ENCODE measurements at places on chromosomes 4 and X.

DNA sequence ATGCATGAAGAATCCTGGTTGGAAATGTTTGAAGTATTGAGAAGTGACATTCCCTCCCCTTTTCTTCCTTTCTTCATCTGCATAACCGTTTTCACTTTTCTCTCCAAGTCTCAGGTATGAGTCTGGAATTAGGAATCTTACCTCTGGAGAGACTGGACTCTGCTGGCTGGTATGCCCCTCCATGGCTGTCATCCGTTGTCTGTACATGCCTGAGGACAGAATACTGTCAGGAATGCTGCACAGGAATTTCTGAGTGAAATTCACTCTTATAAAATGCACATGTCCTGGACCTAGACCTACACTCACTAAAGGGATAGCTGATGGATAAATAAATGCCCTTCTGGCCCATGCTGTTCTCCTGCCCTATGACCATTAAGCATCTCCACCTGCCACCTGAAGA is 179.5 kb downstream of the MSN start:
- no peak for DNase-seq

GRCh38 chr4:101037938-101038413 is 309.4 kb downstream of the PPP3CA start:
- DNase-seq: no peak

DNA sequence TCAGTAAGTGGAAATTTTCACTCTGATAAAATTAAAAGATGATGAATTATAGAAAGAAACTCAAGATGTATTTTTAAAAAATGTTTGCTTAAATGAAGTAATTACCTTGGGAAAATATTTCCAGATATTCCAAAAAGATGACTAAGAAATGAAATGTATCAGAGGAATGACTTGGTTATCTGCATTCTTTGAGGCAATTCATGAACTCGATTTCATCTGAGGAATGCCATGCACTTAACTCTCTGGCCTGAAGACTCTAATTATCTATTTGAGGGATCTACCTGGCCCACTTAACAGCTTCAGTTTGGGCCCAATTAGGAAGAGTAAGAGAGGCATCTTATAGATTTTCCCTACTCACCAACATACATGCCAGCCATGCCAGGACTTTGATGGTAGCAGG is 182.3 kb downstream of the INPP4B start:
- no peak for DNase-seq

DNA sequence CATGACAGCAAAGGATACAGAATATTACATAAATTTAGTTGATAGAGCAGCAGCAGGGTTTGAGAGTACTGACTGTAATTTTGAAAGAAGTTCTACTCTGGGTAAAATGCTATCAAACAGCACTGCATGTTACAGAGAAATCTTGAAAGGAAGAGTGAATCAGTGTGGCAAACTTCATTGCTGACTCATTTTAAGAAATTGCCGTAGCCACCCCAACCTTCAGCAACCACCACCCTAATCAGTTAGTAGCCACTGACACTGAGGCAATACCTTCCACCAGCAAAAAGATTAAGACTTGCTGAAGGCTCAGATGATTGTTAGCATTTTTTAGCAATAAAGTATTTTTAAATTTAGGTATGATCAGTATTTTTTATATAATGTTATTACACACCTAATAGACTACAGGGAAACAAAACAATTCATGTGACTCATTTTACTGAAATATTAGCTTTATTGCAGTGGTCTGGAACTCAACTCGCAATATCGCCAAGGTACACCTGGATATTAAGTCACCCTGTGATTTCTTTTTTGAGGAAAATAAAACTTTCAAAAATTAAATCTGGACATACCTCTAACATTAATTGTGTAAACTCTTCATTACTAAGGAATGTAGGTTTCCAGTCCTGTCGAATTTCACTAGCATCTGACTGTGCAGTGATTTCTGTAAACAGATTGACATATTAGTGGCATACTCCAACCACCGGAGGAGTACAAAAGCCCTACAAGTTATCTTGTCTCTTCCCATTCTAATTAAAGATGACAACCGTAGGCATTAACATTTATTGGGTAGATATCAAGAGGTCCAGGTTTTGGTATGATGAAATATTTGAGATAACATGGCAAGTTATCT is 71.1 kb downstream of the CLOCK start:
- DNase-seq: no peak

DNA sequence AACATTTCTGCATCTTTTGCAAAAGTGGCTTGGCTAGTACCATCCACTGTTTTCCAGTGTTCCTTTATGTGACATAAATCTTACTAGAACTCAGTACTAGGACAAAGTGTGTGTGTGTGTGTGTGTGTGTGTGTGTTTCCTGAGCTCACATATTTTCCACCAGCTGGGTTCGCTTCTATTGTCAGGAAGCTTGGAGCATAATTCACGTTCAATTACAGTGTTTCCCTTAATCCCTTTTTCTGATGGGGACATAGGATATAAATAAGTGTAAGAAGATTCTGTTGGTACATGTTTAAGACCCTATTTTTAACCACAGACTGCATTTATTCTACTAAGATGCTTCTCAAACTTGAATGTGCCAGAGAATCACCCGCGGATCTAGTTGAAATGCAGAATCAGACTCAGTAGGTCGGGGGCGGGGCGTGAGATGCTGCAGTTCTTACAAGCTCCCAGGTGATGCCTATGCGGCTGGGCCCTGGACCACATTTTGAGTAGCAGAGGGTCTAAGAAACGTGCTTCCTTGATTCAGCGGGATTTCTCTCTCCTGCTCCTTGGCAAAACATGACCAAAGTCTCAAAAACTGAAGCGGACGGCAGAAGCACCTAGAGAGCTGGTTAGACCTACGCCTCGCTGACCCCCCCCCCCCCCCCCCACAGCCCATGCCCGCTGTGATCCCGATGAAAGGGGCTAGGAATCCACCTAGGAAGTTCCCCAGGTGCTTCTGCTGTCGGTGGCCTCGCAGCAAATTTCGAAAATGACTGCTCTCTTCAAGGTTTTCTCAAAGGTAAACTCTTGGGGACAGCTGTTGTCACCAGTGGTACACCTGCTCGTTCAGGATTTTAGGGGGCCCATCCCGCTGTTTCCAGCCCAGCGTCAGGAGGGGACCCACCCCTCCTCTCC is 797 bp downstream of the CD99L2 start:
- DNase-seq: no peak

DNA sequence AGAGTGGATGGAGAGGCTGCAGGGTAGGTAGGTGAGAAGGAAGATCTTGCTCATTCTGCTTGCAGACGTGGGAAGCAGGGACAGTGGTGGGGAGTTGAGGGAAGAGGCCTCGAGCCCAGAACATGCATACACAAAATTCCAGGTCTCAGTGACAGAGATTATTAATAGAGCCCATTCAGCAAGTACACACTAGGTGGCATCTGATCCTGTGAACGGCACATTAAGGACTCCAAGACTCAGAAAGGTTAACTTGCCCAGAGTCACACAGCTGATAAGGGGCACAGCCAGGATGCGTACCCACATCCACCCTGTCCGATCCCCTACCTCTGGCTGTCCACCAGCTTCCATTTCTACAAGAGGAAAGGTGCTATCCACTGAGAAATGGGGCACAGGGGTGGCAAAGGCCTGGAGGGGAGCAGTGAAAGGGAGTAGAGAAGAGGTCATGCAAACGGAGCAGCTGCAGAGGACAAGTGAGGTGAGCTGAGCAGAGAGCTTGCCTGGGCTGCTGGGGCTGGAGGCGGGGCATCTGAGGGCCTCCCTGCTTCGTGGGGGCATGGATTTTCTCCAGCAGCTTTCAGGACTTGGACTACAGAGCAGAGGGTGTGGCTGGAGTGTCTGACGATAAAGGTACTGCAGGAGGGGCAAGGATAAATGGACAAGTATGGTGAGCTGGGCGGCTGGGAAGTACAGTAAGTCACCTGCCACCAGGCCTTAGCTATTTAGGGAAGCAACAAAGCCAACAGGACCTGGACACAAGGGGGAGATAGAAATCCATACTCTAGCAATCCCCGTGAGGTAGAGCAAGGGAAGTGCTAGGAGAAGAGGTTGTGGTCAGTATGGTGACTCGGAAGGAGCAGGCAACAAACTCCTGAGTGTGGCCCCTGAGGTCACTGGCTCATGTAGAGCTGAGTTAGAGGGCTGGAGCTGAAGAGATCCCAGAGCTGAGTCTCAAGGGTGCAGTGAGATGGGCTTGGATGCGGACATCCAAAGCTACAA is 11.2 kb downstream of the IDS start:
- DNase-seq: no peak

DNA sequence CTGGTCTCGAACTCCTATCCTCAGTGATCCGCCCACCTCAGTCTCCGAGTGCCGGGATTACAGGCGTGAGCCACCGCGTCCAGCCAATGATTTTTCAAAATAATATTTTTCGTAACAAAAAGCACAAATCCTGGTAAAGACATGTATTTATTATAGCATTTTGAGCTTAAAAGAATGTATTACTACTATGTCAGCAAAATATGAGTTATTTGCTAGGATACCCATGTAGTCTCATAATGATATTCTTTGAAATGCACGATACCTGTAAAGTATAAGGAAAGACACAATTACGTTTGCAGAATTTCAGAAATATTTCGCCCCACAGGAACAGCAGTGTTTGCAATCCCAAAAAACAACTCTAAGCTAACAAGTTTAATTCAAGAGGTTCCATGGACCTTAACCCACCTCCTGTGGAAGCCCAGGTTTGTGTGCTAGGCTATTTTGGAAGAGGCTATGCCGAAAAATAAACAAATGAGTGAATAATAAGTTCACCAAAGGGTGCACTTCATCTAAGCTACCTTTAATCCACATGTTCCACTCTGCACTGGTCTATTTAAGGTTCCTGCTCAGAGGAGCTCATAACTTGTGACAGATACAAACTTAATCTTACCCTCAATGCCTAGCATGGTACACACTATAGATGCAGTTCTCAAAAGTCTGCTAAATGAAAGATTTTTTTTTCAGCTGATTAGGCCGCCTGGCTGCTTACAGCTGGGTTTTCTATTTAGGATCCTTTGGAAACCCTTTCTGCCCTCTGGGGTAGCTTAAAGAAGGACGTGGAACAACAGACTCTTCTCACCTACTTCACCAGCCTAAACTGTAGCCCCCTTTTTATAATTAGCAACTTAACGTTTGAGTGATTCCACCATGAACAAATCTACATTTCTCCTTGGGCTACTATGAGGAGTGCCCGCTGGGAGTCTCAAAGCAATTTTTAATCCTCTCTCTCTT is 5.0 kb downstream of the FRYL start:
- no peak for DNase-seq

Measured in CD4-positive, alpha-beta T cell treated with Interferon gamma for 1 hour (primary cell).